ENCODE measurements at places on chromosomes 4 and X.
A peak's percentile ranks its signal among the peaks of the same experiment; 100 is the strongest.

DNA sequence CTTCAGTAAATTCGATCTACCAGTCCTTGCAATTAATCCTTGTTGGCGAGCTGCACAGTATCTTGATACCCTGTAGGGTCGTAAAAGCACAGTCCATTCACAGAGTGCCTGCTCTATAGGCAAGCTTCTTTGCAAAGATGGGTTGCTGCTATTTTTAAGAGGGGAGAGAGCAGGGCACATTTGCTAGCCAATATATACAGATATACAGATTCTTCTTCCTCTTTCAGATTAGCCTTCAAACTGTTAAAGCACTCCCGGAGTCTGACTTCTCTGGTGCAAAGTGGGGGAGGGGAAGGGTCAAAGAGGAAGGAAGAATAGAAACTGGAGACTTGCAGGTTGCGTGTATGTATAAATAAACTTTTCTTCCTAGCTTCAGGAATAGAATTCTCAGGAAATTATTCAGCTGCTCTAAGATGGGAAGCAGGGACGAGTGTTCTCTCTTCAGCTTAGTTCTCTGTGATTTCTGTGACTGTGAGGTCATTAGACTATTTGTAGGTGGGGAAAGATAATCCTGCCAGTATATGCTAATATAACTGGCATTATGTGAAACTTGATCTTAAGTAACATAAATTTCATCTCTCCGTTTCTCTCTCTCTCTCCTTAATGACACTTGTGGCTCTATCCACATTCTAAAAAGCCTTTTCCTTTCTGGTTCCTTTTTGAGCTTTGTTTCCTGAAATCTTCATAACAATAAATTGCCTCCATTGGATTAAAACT, at the start of gene CYSLTR1:
Gene CYSLTR1, minus strand, starts transcription at position 242 of the 717 bp plus-strand sequence. CDS start 53,865 bp downstream, outside the sequence.
- no peak for DNase-seq

DNA sequence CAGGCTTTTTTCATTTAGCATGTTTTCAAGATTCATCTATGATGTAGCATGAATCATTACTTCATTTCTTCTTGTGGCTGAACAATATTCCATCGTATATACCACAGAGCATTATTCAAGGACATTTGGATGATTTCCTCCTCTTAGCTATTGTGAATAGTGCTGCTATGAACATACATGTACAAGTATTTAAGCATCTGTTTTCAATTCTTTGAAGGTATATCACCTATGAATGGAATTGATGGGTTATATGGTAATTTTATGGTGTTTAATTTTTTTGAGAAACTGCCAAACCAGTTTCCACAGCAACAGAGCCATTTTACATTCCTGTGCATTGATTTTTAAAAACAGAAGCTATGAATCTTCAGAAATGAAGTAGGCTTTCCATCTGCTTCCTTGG, 36.1 kb upstream of the WDR19 start:
- no peak for DNase-seq

- peak; percentile 6 for DNase-seq
These were observed 55.7 kb downstream of the PHOX2B start for GRCh38 chr4:41692717-41693345.

- no peak for DNase-seq
These were observed 1402.9 kb upstream of the PABPC4L start for GRCh38 chr4:135604531-135604930.

DNA sequence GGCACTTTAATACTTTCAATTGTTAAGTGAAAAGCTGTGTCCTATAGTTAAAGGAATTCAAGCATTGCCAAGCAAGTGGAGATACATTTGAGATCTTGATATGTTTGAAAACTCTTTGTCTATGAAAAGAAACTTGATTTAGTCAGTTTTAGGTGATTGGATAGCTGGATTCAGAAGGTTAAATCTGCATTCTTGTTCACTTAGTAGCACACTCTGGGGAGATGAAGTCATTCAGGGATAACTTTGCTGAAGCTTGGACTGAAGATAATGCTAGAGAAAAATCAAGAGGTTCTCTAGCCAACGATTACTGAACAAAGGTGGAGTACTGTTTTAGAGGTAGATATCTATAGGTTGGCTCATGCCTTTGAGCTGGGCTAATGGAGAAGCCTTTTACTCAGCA, 90.6 kb downstream of the DCAF8L2 start:
- DNase-seq = no peak

GRCh38 chr4:128279624-128280225, 7.9 kb downstream of the PGRMC2 start:
- DNase-seq = no peak

DNA sequence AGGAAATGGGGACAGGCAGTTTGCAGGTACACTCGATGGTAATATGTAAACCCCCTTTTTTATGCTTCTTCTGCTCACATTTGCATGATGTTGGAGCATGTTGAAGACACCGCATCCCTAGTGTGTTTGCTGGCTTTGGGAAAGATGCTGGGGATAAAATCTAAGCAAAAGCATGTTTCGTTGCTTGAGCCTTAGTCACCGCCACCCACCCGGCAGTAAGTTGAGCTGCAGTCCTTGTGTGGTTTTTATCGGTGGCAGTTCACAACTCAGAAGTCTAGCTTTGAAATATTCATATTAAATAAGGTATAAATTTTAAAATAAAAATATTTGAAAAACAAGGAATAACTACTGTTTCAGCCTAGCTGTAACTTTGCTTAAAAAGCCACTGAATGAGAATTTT, 21.7 kb upstream of the MND1 start:
- no peak for DNase-seq

DNA sequence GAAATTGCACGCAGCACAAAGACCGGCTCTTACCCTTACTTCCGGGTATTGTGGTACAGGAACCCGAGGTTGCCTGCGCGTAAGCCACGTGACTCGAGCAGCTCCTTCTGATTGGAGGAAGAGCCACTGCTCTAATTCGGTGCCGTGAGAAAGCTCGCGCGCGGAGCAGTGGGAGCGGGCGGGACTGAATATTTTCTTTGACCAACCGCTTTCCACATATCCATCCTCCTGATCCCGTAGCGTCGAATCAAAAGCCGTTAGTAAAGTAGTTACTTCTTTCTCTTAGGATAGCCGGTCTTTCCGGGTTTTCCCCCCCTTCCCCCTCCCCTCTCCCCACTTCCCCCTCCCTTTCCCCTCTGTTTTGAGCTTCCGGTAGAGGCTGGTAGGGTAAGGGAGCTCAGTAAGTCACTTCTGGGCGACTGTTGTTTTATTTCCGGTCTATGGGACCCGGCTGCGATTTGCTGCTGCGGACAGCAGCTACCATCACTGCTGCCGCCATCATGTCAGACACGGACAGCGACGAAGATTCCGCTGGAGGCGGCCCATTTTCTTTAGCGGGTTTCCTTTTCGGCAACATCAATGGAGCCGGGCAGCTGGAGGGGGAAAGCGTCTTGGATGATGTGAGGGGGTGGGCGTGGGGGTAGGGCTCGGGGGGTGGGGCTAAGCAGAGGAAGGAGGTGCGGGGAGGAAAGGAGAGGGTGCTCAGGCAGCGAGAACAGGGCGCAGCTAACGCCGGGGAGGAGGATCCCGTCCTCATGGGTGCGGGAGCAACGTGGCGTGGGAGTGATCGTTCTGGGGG, at the start of gene TAF1:
Gene TAF1, plus strand, starts transcription at position 483 of the 799 bp plus-strand sequence. Its CDS starts 18 bp downstream, at position 501.
- DNase-seq = peak; percentile 86

GRCh38 chrX:150762258-150763165, 69.3 kb downstream of the MTMR1 start:
- no peak for DNase-seq

DNA sequence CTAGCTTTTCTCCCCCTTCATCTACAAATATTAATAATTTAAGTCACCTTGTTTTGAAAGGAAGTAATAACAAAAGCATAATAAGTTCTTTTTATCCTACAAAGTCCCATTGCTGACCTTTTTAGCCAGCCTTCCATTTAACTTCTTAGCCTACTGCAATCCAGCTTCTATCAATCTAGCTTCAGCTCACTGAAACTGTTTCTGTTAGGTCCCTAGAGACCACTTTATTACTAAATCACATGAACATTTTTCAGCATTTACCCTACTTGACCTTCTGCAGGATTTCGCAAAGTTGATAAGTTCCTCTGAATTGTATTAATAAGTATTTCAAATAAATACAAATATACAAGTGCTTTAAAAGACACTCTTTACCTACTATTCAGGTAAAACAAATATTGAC, 186.5 kb downstream of the ANTXR2 start:
- DNase-seq = no peak

DNA sequence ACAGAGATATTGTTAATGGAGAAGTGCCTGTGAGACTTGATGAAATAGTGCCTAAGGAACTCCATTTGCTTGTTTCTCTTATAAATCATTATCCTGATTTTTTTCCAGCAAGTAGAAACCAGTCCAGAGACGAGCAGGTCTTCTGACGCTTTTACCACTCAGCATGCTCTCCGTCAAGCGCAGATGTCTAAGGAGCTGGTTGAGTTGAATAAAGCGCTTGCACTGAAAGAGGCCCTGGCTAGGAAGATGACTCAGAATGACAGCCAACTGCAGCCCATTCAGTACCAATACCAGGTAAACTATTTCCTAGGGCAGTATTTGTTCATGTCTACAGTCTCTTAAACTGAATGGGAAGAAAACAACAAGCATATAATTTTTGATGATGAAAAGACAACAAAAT, 63.6 kb downstream of the KIF4A start:
- no peak for DNase-seq

All from H54 (cell line).